ENCODE measurements at places on chromosomes 3 and 15.

GRCh38 chr15:68347392-68347791, 69.8 kb downstream of the FEM1B start:
- DNase-seq, result no peak

DNA sequence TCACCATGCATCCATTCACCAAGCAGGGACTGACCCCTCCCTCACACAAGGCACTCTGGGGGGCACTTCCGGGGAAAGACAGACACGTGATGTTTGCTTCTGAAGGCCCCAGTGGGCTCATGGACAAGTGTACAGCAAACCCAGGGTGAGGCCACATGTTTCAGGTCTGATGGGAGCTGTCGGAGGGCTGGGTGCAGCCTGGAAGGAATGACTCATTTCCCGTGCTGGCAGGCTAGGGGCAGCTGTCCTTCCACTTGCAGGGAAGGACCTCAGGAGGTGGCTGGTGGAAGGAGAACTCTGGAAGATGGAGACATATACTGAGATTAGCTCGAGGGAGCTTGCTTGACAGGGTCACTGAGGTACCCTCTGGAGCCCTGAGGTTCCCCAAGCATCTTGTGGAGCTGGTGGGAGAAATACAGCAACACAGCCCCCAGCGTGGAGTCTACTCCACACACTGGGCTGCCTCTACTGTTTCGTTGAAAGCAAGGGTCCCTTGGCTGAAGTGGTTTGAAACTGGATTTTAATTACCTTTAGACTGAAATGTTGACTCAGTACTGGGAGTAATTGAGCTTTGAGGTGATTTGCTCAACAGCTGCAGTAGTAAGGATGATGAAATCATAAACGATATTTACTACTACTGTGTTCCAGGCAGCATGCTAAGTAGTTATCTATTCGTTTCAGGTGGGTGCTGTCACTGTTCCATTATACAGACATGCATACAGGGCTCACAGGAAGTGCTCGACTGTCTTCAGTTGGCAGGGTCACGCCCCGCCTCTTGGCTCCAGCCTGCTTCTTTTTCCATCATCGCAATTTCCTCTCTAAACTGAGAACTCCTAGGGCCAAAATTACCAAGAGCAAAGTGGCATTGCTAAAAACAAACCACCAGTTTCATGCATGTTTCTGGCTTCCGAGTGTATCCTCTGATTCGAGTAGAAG, 230.4 kb downstream of the ADAMTS17 start:
- no peak for DNase-seq

DNA sequence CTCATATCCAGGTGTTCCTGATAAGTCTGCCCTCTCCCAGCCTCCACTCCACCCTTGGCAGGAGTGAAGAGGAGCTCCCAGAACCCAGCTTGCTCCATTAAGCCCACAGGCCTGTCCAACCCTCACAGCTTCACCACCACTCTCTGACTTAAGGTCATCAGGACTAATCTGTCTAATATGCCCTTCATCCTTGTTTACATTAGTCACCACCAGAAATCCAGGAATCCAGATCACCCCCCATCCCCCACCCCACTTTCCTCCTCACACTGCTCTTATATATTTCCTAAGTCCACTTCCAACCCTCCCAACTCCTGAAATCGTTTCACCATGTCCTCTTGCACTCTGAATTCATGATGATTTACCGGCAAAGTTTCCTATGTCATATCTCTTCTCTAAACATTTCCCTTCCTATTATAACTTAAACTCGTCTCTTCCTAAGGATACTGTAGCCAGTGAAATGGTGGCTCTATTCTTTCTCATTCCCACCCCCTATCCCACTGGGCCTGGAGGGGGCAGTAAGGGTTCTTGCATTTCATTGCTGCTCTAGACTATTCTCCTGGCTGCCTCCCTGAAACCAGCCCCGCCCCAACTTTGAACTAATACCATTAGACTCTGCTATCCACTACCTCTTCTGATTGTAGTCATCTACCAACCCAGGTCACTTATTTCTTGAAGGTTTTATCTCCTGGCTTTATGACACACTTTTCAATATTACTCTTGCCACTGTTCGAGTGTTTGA, 43.4 kb downstream of the PPP2R3A start:
- no peak for DNase-seq

DNA sequence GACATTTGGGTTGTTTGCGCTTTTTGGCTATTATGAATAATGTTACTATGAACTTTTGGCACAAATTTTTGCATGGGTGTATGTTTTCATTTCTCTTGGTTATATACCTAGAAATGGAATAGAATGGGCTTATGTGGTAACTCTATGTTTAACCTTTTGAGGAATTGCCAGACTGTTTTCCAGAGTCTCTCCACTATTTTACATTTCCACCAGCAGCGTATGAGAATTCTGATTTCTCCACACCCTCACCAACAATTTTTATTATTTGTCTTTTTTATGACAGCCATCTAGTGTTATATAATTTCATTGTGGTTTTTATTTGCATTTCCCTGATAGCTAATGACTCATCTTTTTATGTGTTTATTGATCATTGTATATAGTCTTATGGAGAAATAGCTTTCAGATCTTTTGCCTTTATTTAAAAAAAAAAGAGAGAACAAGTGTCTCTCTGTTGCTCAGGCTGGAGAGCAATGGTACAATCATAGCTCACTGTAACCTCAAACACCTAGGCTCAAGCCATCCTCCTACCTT, 247.2 kb downstream of the OPA1 start:
- no peak for DNase-seq

GRCh38 chr15:95501865-95502264, 828.6 kb upstream of the NR2F2 start:
- DNase-seq, result no peak

DNA sequence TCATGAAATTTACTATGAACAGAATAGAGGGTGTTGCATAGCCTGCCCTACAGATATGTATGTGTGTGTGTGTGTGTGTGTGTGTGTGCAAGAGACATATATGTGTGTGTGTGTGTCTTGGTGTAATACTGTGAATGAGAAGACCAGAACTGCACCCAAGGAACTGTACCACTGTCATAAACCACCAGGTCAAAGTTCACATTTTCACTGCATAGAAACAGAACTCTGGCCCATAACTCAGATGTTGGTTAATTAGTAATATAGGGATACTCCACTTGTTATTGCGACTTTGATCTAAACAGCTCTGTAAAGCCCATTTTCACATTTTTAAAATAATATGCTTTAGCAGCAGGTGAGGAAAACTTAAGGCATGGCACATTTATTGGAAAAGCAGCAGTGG, 111.8 kb downstream of the IGF2BP2 start:
- DNase-seq, result no peak

All from stimulated activated CD4-positive, alpha-beta T cell treated with anti-CD3 and anti-CD28 coated beads, Interleukin-15, amount 100 ng/mL, for 1 hour (primary cell).